ENCODE measurements at places on chromosomes 2 and 18. TPM values are rescaled to one million over a fixed set of nuclear protein-coding genes. Genes with fewer than 3 reads are reported as not detected.

- no peak for DNase-seq
These were observed 2.4 kb downstream of the TEKT4 start for GRCh38 chr2:94873362-94874276.

- no peak for DNase-seq
These were observed 136.9 kb downstream of the EPHA4 start for GRCh38 chr2:221435171-221435570.

Gene HNRNPLL
- polyA plus RNA-seq, result 16.4 TPM

DNA sequence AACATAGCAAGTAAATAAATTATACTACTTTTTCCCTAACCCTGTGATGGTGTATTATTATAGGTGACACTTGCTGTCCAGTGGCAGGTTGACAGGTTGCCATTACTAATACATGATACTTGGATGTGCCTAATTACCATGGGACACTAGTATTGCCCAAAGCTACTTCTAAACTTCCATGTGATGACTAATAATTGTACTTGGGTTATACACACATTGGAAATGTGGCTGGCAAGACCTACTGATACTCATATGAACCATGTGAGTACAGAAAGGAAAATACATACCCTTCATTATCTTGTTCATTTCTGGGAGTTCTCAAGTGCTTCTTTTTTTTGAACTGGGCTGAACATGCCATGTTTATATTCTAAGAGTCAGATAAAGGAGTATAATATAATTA is 156.4 kb downstream of the IKZF2 start:
- no peak for DNase-seq

DNA sequence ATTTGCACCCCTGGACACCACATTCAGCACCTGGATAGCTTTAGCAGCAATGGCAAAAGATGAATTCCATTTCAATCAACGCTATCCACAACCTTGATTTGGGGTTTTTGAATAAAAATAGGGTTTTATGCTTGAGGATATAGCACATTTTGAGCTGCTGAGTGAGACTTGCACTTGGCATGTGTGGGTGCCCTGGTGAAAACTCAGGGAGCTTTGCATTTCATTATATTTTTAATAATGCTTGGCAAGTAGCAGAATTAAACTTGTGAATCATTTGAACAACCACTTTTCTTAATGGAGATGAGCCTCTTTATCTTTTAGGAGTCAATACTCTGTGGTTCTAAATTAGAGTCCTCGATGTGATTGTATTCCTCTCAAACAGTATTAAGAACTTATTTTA is 252.4 kb downstream of the PLCL1 start:
- no peak for DNase-seq

DNA sequence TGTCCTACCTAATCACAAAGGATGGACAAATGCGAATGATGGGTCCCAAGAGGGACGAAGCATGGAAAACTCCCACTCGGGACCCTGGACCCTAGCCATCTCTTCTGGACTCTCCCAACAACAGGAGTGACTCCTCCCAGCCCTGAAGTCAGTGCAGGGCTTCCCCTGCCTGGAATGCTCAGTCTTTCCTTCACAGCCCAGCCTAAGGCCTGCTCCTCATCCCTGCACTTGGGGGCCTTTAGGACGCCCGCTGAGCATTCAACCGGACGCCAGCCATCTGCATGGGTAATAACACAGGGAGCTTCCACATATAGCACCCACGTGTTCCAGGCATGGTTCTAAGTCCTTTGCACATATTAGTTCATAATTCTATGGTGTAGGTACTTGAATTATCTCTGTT is 237.5 kb downstream of the KLHL29 start:
- no peak for DNase-seq

Gene GPR75
- not detected for polyA plus RNA-seq

Gene RAPH1
- polyA plus RNA-seq, result 0.91 TPM

GRCh38 chr2:190781604-190782198 is 98.9 kb upstream of the GLS start:
- DNase-seq, result peak; percentile 27

Gene IGFBP2
- polyA plus RNA-seq, result not detected

- DNase-seq, result no peak
These were observed 38.7 kb downstream of the MTCL1 start for GRCh38 chr18:8744038-8744437.

GRCh38 chr2:178284613-178285286 is 90.4 kb downstream of the OSBPL6 start:
- no peak for DNase-seq

Gene C2orf81
- polyA plus RNA-seq, result 7.9 TPM

DNA sequence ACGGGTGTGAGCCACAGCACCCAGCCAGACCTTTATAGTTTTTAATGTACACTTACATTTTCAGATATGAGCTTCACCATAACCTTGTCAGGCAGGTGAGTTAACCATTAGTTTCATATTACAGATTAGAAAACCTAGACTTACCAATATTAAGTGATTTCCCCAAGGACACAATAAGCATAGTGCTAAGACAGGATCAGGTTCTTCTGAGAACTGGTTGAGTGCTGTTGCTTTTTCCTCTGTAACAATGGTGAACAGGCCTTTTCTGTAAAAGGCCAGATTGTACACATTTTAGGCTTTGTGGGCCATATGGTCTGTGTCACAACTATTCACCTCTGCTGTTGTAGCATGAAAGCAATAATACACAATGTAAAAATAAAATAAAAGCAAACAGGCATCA is 332.0 kb downstream of the PIK3C3 start:
- no peak for DNase-seq

- no peak for DNase-seq
These were observed 6.2 kb downstream of the PARD3B start for GRCh38 chr2:204551512-204551863.

GRCh38 chr2:240632306-240632721 is 7.0 kb downstream of the GPR35 start:
- DNase-seq, result no peak

Gene CHRND
- not detected for polyA plus RNA-seq

Gene LIMS3
- 1.8 TPM for polyA plus RNA-seq

- DNase-seq, result no peak
These were observed 168.3 kb downstream of the PRPF40A start for GRCh38 chr2:152548996-152549395.

GRCh38 chr2:120635146-120635545 is 100.5 kb upstream of the GLI2 start:
- DNase-seq, result no peak

GRCh38 chr18:33579349-33580215 is 1.6 kb downstream of the ASXL3 start:
- no peak for DNase-seq

DNA sequence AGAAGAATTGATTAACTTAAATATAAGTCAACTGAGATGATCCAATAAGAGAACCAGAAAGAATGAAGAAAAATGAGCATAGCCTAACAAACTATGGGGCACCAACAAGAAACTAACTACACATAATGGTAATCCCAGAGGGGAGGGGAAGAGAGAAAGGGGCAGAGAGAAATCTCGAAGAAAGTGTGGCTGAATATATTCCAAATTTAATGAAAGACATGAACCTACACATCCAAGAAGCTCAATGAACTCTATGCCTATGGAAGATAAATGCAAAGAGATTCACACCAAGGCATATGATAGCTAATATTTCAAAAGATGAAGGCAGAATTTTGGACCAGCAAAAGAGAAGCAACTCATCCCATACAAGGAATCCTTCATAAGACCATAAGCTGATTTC is 649.2 kb downstream of the ZEB2 start:
- DNase-seq, result no peak

DNA sequence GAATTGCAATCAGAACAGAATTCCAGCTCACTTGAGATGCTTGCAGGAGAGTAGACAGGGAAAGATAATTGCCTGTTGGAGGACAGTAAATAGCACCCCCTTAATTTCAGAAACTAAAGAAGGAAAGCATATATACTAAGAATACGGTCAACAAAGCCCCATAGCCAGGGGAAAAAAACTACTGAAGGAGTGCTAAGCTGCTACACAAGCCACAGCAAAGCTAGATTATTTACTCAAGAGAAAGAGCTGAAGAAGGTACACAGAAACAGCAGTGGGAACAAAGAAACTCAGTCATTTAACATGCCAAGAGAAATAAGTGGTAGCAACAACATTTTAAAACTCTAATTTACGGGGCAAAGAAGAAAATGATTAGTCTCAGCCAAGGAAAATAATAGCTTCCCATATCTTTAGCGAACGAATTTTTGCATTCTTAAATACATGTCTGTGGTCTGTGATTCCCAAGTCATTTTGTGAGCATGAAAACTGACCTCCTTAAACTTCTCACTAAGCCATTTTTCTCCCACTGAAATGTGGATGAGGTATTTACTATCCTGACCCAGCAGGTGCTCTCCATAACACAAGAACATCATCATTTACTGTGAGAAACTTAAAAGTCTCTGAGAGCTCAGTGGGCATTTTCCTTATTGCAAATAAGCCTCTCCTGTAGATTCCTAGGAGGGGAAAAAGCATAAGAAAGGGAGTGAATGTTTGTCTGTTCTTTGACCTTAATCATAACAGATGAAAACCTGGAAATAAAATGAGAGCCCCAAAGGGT is 196.0 kb downstream of the PAX3 start:
- DNase-seq, result no peak

DNA sequence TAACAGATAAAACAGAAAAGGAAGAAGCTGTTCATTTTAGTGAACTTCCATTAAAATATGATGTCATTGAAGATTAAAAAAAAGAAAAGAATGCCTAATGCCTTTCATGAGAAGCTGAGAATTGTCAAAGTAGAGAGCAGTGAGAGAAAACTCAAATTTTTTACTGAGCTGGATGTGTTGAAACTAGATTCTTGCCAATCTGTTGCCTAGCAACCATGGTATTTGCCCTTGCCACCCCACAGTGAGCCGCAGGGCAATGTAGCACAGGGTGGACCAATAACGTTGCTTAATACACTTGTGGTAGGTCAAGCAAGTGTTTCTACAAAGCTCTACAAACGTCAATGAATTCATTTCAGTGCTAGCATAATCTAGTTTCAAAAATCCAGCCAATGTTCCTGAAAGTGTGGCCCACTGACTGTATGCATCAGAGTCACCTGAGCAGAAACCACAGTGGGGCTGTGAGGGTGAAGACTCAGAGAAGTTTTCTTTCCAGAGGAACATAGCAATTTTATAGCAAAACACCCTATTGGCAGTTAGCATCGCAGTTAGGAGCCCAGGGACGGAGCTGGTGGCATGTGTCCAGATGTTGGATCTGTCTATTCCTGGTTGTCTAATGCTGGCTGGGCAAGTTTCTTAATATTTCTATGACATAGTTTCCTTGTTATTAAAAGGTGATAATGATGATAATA is 132.2 kb downstream of the DOCK10 start:
- DNase-seq, result no peak

Gene ALK
- 0.13 TPM for polyA plus RNA-seq

DNA sequence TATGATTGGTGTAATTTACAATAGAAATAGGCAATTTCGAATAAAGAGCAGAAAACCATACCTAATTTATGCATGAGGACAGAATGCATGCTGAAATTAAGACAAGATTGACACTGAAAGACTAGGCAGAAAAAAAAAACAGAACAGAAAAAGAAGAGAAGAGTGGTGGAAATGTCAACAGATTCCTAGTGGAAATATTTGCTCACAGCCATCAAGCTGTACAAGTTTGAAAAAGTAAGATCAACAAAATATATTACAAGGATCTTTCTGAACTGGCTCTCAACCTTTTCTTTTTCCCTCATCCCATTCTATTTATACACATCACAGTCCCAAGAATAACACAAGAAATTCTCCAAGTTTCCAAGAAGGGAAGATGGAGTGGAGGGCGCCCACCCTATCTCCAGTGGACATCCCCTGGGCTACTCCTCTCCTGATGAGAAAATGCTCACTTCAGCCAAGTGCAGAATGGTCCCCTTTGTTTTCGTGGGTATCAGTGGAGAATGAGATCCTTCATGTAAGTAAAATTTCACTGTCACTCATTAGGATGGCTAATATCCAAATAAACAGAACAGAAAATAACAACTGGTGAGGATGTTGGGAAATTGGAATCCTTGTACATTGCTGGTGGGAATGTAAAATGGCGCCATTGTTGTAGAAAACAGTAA is 51.0 kb upstream of the ZNF532 start:
- no peak for DNase-seq

- no peak for DNase-seq
These were observed 1167.9 kb downstream of the DSC3 start for GRCh38 chr18:29874519-29875098.

Gene RGPD4
- not detected for polyA plus RNA-seq

GRCh38 chr2:217943446-217944321 is 59.1 kb downstream of the TNS1 start:
- DNase-seq, result no peak

GRCh38 chr2:225600865-225601264 is 201.4 kb downstream of the NYAP2 start:
- DNase-seq, result no peak

- no peak for DNase-seq
These were observed 819.5 kb downstream of the BCL11A start for GRCh38 chr2:59733970-59734369.

Gene EFEMP1
- not detected for polyA plus RNA-seq

- no peak for DNase-seq
These were observed 268.9 kb downstream of the TDRD15 start for GRCh38 chr2:21392649-21393048.

Gene CLEC4F
- not detected for polyA plus RNA-seq

GRCh38 chr2:46098621-46099062 is 198.6 kb upstream of the EPAS1 start:
- no peak for DNase-seq

GRCh38 chr18:29556070-29556469 is 1379.1 kb upstream of the CDH2 start:
- no peak for DNase-seq

- no peak for DNase-seq
These were observed 818.1 kb downstream of the SLC4A3 start for GRCh38 chr2:220445429-220446105.

- DNase-seq, result no peak
These were observed 37.0 kb downstream of the TGFA start for GRCh38 chr2:70516596-70516995.

Gene ASIC4
- polyA plus RNA-seq, result not detected

Gene GRHL1
- 0.33 TPM for polyA plus RNA-seq

GRCh38 chr2:204074456-204074855 is 137.9 kb downstream of the ICOS start:
- DNase-seq, result no peak

Gene SERPINB12
- polyA plus RNA-seq, result not detected

- DNase-seq, result no peak
These were observed 180.3 kb upstream of the TACR1 start for GRCh38 chr2:75379476-75380210.

- DNase-seq, result no peak
These were observed 139.5 kb downstream of the NOL4 start for GRCh38 chr18:34085140-34085739.

Gene ARHGAP28
- not detected for polyA plus RNA-seq

- DNase-seq, result no peak
These were observed 72.0 kb upstream of the ZCCHC2 start for GRCh38 chr18:62450546-62451410.
